Suprapubic skin (tissue), 4 donors: ENCODE measurements at places on chromosomes 1 and 21. TPM values are rescaled to one million over a fixed set of nuclear protein-coding genes. Genes with fewer than 3 reads are reported as not detected.

- no peak for DNase-seq
Measured at GRCh38 chr1:15676688-15677661, 7.1 kb upstream of the PLEKHM2 start.

The CFAP74 gene
- total RNA-seq, result not detected

- no peak for DNase-seq
Measured at GRCh38 chr1:100847361-100848082, 47.1 kb downstream of the EXTL2 start.

DNA sequence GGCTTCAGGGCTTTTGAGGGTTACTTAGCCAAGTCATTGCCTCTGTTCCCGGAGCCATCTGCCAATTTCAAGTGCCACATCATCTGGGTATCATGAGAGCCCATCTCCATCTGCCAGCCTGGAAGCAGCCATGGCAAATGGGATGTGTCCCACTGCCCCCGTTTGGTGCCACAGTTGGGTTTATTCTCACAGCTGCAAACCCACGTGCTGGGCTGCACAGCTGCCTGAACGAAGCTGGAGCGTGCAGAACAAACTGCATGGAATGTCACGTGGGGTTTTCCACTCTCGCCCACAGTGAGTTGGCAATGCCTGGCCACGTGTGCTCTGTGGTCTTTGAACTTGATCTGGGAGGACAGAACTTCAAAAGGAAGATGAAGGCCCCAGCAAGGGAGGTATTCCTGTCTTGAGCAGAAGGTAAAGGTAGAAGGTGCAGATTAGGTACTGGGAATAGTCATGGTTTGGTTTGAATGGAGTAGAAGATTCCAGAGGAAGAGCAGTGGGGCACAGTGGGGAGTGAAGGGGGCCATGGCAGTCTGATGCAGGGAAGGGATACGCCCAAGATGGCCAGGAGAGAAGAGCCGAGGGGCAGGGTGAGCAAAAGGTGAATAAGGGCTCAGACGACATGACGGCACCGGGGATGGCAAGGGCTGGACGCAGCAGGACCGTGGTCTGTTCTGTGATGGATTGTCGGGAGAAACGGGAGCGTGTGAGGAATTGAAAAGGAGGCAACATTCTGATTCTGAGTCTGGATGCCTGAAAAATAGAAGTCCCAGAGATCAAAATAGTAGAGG lies 222.0 kb downstream of the KAZN start:
- DNase-seq, result no peak

- DNase-seq, result no peak
Measured at GRCh38 chr1:78843546-78843945, 163.0 kb downstream of the ADGRL4 start.

GRCh38 chr1:53257454-53258081 lies 19.2 kb upstream of the MAGOH start:
- DNase-seq, result no peak

The IL19 gene
- not detected for total RNA-seq

GRCh38 chr1:185244015-185244747 lies 72.9 kb downstream of the IVNS1ABP start:
- no peak for DNase-seq

The FMO3 gene
- 2.7 TPM for total RNA-seq

DNA sequence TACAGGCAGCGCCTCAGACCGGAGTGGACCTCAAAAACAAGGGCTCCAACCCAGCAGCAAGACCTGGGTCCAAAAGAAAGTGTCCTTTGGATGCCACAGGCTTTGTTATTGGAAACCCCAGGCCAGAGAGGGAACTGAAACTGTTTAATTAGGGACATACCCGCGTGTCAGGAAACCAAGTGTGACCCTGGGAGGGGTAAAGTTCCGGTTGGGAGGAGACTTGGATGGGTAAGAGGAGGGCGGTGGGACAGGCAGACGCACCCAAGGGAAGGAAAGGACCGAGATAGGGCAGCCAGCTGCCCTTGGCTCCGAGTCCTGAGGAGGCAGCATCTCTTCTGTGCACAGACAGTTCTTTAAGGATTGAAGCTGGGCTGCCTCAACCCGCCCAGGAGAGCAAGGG lies 71.4 kb downstream of the CDC7 start:
- no peak for DNase-seq

GRCh38 chr1:221794079-221794670 lies 52.3 kb upstream of the DUSP10 start:
- DNase-seq, result no peak

The FALEC gene
- total RNA-seq, result not detected
